CD8-positive, alpha-beta T cell (primary cell): ENCODE measurements at places on chromosomes 3 and 15. TPM values are rescaled to one million over a fixed set of nuclear protein-coding genes. Genes with fewer than 3 reads are reported as not detected.

C3orf70 gene
- not detected for total RNA-seq

CMTM8 gene
- 0.87 TPM for total RNA-seq

MYO5C gene
- total RNA-seq, result 0.31 TPM

FEZF2 gene
- total RNA-seq, result not detected

DZIP1L gene
- total RNA-seq, result not detected

PPP1R14D gene
- total RNA-seq, result not detected

FOXB1 gene
- not detected for total RNA-seq

MUC20 gene
- 1.7 TPM for total RNA-seq

OIP5 gene
- total RNA-seq, result not detected

CIDEC gene
- total RNA-seq, result not detected

CAND2 gene
- total RNA-seq, result 1.1 TPM

DPPA2 gene
- not detected for total RNA-seq

STRIT1 gene
- not detected for total RNA-seq

SIN3A gene
- 133 TPM for total RNA-seq

PRSS50 gene
- total RNA-seq, result not detected

GPR156 gene
- total RNA-seq, result not detected

ASB14 gene
- not detected for total RNA-seq

RYR3 gene
- not detected for total RNA-seq

RTP3 gene
- not detected for total RNA-seq

CCR3 gene
- total RNA-seq, result not detected

TMEM207 gene
- not detected for total RNA-seq

APBA2 gene
- 108 TPM for total RNA-seq

FBXW12 gene
- total RNA-seq, result not detected

GASK1A gene
- total RNA-seq, result not detected

TM6SF1 gene
- total RNA-seq, result not detected

RARB gene
- total RNA-seq, result not detected

CCDC39 gene
- total RNA-seq, result not detected

BUB1B gene
- 0.47 TPM for total RNA-seq

GPX1 gene
- 24.4 TPM for total RNA-seq

CHRM5 gene
- total RNA-seq, result not detected

SUSD5 gene
- total RNA-seq, result not detected

LAMB2 gene
- total RNA-seq, result not detected

XCR1 gene
- total RNA-seq, result not detected

CYP19A1 gene
- total RNA-seq, result not detected

SLC9C1 gene
- total RNA-seq, result not detected

ZIC1 gene
- not detected for total RNA-seq

GLDN gene
- total RNA-seq, result not detected

EFCAB12 gene
- total RNA-seq, result 3.1 TPM

CCRL2 gene
- total RNA-seq, result 5.3 TPM

AHSG gene
- not detected for total RNA-seq

IL5RA gene
- not detected for total RNA-seq

GRAMD1C gene
- total RNA-seq, result 0.65 TPM

FGD5 gene
- total RNA-seq, result not detected

MEIS2 gene
- not detected for total RNA-seq

PARP15 gene
- total RNA-seq, result 43.8 TPM

PLXND1 gene
- 96.8 TPM for total RNA-seq

CNTN6 gene
- not detected for total RNA-seq

PPARG gene
- total RNA-seq, result not detected

PIERCE2 gene
- total RNA-seq, result not detected

FBXL2 gene
- not detected for total RNA-seq

CPLX3 gene
- 0.36 TPM for total RNA-seq

IGSF10 gene
- not detected for total RNA-seq
